ENCODE measurements at places on chromosomes 2 and 18. TPM values are rescaled to one million over a fixed set of nuclear protein-coding genes. Genes with fewer than 3 reads are reported as not detected.

PROKR1 gene
- total RNA-seq: not detected

TUBA4B gene
- total RNA-seq: not detected

GPR39 gene
- 13.1 TPM for total RNA-seq

LBX2 gene
- total RNA-seq: 2.2 TPM

IL1R2 gene
- 4.9 TPM for total RNA-seq

CXCR1 gene
- total RNA-seq: 21.0 TPM

DSG1 gene
- not detected for total RNA-seq

DNAH7 gene
- 4.9 TPM for total RNA-seq

GAL3ST2 gene
- total RNA-seq: not detected

DNA sequence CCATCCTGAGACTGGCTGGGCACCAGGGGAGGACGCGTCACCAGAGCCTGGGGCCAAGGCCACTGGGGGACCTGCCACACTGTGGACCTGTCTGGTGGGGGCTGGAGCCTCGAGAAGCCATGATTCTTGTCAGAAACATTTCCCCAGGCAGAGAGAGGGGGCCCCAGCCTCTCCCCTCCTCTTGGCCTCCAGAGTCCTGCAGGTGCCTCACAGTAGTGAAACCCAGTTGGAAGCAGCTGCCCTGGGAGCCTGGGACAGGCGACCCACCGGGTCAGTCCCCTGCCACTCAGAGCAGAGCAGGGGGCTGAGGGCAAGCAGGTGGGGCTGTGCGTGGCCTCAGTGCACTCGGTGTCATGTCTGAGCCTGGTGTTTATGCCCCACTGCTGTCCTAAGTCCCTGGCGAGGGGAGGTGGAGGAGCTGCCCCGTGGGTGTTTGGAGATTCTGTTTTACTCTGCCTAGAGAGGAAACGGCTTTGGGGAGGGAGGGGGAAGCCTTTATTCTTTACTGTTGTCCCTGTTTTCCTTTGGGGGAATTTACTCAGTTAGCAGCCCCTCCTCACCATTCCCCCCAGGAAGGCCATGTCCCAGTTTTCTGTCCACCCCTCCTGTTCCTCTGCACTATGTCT, 7.7 kb downstream of the OXER1 start:
- no peak for DNase-seq

DNA sequence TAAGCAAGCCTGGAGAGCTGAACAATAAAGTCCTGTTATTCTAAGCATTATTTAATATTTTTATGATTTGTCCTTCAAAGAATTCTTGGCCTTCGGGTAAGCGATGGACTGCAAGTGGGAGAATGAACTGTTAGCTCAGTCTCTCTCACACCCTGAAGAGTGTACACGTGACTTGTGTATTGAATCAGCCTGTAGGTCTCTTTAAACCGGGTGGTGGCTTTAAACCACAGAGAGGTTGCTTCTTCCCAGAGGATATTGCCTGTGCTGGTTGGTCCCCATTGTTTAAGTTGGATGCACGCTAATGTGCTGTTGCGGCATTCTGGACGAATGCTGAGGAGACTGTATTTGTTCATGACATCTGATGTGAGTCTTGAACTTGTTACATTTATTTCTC, 183.3 kb downstream of the LTBP1 start:
- DNase-seq: no peak

GRCh38 chr2:54465143-54465542, 9.0 kb downstream of the SPTBN1 start:
- no peak for DNase-seq

- DNase-seq: no peak
These were observed 167.8 kb downstream of the NUP35 start for GRCh38 chr2:183292028-183292427.

DNA sequence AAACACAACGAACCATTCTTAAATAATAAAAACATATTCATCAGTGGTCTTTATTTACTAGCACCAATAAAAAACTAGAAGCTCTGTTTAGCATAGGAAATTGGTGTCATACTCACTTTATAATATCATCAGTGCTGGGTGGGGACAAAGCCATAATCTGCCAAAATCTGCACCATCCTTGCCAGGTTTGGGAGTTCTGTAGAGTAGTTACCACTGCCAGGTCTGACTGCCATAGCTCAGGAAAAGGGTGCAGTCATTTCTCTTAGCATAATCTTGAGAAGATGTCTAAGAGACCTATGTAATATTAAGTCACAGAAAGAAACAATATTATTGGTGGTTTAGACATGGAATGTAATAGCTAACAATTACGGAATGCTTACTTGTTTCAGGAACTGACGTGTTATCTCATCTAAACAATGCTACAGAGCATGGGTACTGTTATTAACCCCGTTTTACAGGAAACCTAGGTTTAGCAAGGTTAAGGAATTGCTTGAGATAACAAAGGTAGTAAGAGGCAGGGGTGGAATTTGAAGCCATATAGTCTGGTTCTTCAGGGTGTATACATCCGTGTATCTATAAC, 1.6 kb upstream of the MARCHF7 start:
- DNase-seq: no peak

- no peak for DNase-seq
These were observed 18.8 kb downstream of the TMEM18 start for GRCh38 chr2:658426-658825.

- no peak for DNase-seq
These were observed 62.4 kb upstream of the EHBP1 start for GRCh38 chr2:62643100-62643471.

DNA sequence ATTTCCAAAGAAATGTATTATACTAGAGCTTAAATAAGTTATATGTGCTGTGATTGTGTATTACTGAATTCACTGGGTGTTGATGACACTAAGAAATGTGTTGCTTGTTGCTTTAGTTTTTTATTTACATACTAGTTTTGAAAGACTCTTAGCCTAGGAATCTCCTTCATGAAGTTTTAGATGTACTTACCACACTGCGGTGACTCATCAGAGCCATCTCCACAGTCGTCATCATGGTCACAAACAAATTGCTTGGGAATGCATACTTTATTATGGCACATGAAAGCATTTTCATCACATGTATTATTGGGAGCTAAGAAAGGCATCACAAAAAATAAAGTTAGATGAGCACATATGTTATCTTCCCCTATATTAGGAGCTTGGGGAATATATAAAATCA, 1624.2 kb downstream of the LRP1B start:
- no peak for DNase-seq

DNA sequence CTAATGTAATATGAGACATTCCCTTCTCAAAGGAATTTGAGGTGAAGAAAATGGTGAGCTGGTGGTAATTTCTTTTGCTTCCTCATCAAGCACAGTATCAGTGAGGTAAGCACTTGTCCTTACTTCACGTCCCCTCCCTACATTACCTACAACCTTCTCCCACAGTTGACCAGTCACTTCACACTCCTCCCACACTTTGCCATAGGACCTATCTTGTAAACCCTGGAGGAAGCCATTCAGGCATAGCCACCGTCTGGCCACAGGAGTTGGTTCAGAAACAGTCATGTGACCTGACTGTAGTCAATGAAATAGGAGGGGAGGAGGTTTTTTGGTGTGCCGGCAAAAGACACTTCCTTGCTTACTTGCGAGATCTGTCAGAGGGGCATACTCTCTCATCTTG, 12.1 kb downstream of the ACOXL start:
- DNase-seq: no peak

- peak; percentile 35 for DNase-seq
These were observed 96.7 kb downstream of the PMAIP1 start for GRCh38 chr18:59996370-59996966.

DNA sequence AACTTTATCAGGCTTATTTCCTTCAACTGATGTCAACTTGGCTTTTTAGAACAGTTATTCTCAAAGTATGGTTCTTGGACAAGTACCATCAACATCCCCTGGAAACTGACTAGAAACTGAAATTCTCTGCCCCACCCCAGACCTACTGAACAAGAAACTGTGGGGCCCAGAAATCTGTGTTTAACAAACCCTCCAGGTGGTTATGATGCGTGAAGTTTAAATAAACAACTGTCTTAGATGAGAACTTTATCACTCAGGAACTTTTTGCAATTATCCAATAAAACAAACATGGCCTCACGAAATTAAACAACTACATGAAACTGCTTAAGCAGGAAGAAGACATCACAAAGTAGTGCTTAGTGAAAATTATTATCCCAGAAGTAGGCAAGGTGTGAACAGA, 4.4 kb downstream of the HIBCH start:
- DNase-seq: no peak

GRCh38 chr18:27967913-27968824, 208.8 kb downstream of the CDH2 start:
- no peak for DNase-seq

DNA sequence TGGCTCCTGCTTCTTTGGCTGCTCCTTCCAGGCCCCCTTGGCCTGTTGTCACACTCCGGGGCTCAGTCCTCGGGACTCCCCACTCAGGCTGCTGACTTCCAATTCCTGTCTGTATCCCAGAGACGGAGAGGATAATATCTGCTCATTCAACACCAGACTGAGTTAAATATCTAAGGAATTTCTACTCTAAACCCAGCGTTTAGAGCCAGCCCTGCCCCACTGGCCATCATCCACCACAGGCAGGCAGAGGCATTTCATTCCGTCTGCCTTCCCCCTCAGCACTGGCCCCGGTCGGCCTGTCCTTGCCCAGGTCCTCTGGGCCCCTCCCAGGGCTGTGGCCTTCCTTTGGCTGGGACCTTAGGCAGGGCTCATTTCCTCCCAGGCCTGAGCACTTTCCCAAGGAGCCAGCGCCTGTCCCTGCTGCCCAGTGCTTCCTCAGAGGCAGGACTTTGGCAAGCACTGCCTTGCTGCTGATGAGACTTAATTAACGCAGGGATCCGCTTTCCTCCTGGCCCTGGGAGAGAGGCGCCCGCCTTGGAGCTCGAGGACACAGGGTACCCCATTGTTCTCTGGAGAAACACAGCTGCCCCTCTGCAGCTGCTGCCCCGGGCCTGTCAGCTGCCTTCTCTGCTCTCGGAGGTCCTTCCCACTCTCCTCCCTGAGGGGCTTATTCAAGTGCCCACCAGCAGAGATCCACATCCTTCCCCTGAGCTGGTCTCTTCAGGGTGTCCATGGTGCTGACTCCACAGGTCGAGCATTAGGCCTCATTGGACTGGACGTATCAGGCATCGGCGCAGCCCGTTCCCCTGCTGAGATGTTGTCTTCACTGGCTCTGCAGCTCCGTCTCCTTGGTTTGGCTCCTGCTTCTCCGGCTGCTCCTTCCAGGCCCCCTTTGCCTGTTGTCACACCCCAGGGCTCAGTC, 42.8 kb downstream of the ATOH8 start:
- no peak for DNase-seq

DNA sequence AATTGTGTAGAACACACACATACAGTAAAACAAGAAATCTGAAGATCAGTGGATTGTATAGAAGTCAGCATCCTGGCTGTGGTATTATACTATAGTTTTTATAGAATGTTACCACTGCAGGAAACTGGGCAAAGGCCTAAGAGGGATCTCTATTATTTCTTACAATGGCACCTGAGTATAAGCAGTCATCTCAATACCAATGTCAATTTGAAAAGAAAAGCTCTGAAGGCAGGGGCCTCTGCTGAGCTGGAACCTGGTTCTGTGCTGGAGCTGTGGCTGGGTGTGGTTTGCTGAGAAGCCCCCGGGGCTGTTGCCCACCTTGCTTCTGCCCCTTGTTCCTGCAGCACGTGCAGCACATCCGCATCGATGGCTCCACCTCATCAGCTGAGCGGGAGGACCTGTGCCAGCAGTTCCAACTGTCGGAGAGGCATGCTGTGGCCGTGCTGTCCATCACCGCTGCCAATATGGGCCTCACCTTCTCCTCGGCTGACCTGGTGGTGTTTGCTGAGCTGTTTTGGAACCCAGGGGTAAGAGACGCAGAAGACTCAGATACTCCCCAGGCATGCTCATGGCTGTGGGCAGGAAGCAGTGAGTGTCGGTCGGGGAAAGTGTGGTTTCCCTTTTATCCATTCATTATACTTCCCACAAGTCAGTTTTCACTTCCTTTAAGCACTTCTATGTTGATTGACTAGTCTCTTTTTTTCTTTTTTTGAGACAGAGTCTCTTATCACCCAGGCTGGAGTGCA, 23.5 kb upstream of the RPL37A start:
- DNase-seq: no peak

DNA sequence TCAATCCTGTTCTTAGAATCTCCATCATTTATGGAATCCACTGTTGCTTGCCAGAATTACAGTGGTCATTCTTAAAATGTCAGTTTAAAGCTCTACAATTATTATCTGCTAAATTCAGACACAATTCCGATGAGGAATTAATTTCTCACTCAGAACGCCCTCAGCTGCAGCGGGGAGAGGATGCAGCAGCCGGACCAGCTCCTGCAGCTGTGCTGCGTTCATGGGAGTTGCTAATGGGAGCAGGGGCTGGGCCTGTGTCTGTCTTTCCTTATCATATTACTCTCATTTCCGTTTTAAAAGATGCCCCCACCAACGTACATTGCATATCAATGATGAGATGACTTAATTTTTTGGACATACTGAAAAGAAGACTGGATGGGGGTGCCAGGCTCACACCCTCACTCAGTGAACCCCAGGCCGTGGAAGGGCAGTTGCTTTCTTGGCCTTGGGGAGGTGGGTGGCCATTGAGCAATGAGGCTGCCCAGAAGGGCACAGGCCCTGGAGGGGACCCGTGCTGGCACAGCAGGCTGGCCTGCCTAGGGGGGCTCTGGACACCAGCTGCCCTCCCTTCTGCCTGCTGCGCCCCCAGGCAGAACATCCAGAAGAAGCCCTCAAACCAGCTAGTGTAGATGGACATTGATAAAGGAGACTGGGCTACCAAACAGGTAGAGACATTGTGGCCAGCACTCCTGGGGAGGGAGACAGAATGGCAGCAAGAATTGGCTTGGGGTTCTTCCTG, 503.6 kb upstream of the MYT1L start:
- no peak for DNase-seq

DNA sequence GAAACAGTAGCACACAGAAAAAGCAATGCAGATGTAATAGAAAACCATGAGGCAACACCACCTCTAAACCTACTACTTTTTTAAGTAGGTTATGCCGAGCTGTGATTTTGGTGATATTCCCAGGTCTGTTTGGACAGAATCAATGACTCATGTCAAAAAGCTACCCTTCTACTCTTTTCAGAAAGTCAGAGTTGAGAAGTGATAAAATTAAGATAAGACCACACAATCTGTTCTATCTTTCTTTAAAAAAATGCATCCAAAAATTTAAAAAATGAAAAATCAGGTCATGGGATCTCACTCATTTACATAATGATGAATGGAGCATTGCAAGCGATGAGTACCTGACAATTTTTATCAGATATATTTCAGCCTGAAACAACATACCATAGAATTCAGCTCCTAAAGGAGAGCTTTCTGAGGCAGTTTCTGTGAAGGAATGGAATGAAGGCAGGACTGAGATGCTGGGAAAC, 826.3 kb downstream of the BCL11A start:
- no peak for DNase-seq

GRCh38 chr2:145258903-145259579, 739.1 kb upstream of the ZEB2 start:
- DNase-seq: no peak

GRCh38 chr2:240513549-240514287, 44.1 kb downstream of the ANKMY1 start:
- DNase-seq: peak; percentile 28

DNA sequence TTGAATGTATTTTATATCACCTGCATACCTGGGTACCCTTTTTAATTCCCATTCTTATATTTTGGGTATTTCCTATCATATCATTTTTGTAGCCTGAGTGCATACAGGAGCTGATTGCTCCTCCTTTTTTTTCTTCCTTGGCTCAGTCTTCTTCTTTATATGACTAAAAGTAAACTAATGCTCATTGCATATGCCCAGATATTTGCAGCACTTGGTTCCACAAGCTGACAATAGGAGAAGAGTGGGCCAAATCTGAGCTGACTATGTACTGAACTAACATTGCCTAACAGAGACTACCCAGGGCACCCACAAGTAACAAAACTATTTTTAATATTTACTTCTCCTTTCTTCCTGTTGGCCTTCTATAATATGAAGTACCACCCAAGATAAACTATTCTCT, 131.7 kb upstream of the SPOPL start:
- DNase-seq: no peak

- DNase-seq: no peak
These were observed 894.2 kb downstream of the CNTNAP5 start for GRCh38 chr2:124919296-124919695.
